ENCODE measurements at places on chromosomes 5 and 9.

DNA sequence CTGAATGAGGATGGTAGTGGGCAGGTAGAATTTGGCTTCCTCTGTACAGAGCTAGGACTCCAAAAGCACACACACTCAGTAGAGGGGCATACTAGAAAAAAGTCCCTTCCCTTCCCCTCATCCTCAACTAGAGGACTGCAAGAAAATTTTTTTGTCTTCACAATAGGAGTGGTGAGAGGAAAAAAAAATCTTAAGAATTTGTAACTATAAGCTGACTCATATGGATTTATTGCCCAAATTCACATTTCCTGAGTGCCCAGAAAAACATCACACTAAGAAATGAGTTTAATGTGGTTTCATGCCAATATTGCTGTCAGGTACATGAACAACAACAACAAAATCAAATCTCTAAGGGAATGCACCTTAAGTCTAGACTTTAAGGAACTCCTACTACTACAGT is 43.7 kb downstream of the RANBP6 start:
- no peak for DNase-seq

DNA sequence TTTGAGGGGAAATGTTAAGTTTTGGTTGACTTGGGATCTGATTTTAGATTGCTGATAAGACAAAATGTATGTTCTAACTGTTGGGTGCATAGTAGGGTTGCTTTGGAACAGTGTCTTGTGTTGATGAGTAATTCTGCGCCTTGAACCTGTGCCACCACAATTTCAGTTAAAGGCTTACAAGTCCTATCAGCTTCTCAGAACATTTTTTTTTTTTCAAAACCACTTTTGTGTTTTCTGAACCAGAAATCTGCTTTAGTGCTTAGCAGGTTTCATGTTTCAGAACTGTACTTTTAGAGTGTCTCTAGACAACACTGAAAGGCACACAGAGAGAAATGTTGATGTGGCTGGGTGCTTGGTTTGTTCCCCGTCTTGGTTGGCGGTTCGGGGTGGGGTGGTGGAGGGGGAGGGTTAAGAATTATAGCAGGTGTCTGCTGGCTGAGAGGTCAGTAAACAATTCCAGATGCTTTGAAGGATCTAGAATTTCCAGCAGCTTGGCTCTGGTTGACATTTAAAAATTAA is 84.6 kb downstream of the ANKRD55 start:
- no peak for DNase-seq

DNA sequence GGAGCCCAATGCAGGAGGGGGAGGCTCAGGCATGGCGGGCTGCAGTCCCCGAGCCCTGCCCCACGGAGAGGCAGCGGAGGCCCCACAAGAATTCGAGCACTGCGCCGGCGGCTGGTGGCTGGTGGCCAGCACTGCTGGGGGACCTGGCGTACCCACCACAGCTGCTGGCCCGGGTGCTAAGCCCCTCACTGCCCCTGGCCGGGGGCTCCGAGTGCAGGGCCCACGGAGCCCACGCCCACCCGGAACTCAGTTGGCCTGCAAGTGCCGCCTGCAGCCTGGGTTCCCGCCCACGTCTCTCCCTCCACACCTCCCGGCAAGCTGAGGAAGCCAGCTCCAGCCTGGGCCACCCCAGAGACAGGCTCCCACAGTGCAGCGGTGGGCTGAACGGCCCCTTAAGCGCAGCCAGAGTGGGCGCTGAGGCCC is 780.3 kb downstream of the DTWD2 start:
- DNase-seq: no peak

DNA sequence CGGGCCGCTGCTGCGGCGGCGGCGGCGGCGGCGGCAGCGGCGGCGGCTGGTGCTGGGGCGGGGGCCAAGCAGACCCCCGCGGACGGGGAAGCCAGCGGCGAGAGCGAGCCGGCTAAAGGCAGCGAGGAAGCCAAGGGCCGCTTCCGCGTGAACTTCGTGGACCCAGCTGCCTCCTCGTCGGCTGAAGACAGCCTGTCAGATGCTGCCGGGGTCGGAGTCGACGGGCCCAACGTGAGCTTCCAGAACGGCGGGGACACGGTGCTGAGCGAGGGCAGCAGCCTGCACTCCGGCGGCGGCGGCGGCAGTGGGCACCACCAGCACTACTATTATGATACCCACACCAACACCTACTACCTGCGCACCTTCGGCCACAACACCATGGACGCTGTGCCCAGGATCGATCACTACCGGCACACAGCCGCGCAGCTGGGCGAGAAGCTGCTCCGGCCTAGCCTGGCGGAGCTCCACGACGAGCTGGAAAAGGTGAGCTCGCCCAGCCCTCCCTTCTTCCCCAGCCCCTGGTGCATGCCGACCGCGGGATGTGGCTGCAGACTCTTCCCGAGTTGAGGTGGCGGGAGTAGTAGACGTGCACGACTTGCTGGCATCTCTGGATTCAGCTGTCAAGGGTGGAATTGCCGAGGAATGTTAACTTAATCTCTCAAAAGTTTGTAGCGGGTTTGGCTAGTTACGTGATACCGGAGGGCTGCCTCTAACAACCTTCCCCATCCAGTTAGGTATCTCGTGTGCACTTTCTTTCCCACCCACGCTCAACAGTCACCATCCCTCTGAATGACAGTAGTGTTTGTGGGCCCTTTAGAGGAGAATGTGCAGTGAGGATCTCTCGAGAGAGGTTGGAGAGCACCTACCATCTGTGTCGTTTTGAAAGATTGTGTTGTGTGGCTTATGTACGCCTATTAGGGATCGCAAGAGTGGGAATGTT is 932 bp downstream of the SLC12A2 start:
- no peak for DNase-seq

GRCh38 chr5:61588216-61588615 is 256.2 kb downstream of the ZSWIM6 start:
- no peak for DNase-seq
